HL-60 (cell line): ENCODE measurements at places on chromosomes 2 and 18.

GRCh38 chr2:65940856-65941255, 494.1 kb upstream of the MEIS1 start:
- DNase-seq = peak; percentile 9

- no peak for DNase-seq
Observed at GRCh38 chr2:172510088-172510487, 45.8 kb upstream of the PDK1 start.

GRCh38 chr2:239688840-239689239, 288.0 kb upstream of the HDAC4 start:
- no peak for DNase-seq

DNA sequence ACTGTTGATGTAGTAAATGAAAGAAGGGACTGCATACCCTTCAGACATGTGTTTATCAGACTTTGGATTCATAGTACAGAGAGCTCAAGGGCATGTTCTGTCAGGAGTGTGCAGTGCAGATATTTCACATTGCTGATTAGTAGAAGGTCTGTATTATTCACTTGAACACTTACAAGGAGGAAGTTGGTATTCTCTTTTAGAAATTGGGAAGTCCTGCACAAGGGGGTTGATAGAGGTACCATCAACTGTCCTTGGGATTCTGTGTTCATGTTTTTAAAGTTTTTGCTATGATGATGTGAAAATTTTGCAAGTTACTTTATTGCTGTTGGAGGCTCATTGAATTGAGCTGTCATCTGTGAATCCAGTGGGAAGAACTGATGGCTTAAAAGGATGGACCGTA, 6.7 kb downstream of the PSMD1 start:
- DNase-seq = no peak

DNA sequence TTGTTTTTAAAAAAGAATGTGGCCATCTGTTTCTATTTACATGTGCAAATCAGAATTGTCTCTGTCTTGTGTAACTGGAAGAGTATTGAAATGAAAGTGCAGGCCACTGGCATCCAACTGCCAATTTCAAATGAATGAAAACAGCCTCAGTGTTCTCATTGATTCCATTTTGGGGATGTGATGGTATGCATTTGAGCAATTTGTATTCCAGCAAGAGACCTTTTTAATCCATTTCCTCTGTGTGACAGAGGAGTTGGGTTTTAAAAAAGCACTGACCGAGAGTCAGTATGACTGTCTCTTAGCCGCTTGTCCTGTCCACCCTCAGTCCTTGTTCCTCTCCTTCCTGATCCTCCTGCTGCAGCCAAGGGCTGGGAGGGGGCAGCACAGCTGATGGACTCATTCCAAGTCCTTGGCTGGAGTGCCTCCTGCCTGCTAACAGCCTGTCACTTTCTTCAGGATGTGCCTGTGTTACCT, 50.0 kb downstream of the ASAP2 start:
- no peak for DNase-seq

GRCh38 chr2:173793709-173794565, 171.2 kb downstream of the SP3 start:
- no peak for DNase-seq
